HFFc6 (cell line): ENCODE measurements at places on chromosomes 5 and 9.
A peak's percentile ranks its signal among the peaks of the same experiment; 100 is the strongest.

DNA sequence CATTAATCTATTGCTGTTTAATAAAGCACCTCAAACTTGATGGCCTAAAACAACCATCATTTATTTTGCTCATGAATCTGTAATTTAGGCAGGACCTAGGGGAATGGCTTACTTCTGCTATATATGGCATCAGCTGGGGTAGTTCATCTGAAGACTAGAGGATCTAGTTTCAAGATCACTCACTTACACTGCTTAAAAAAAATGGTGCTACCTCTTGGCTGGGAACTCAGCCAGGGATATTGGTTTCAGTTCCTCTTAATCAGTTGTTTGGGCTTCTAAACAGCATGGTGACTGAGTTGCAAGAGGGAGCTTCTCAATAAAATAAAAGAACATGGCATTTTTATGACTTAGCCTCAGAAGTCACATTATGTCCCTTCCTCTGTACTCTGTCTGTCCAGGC, 142.0 kb downstream of the FAM114A2 start:
- no peaks in the 10 kb centered on the region for H3K27me3 ChIP-seq
- peak; percentile 57 for DNase-seq
- H3K4me1 ChIP-seq: peaks cover 51% of the 10 kb centered on the region

GRCh38 chr9:108193026-108193710, 662.6 kb downstream of the ACTL7B start:
- DNase-seq: no peak
- H3K4me3 ChIP-seq: no peak overlapping the region
- H3K27ac ChIP-seq: no peak overlapping the region
- H3K27me3 ChIP-seq: no peaks in the 10 kb centered on the region; the same call in 1 of the 2 replicates

GRCh38 chr5:146641941-146642340, 126.0 kb upstream of the GPR151 start:
- H3K4me1 ChIP-seq: no peaks in the 10 kb centered on the region
- no peak overlapping the region for H3K27ac ChIP-seq
- no peak overlapping the region for H3K4me3 ChIP-seq
- H3K36me3 ChIP-seq: no peaks in the 10 kb centered on the region
- DNase-seq: no peak
- H3K27me3 ChIP-seq: no peaks in the 10 kb centered on the region

DNA sequence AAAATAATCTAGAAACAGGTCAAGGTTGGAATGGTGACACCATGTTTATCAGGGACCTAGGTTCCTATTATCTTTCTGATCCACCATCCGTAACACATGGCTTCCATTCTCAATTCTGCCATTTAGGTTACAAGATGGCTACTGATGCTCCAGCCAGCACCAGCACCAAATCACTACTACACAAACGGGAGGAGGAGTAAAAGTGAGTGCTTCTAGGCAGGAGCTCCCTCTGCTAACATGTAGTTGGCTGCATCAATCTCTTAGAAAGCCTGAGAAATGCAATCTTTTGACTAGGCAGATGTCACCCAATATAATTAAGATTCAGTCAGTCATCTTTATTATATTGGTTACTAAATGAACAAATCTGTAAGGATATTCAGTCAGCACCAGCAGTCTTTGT, 515.9 kb downstream of the RAB3C start:
- peaks cover 2% of the 10 kb centered on the region; the same call in 1 of the 2 replicates for H3K27me3 ChIP-seq
- H3K36me3 ChIP-seq: no peaks in the 10 kb centered on the region
- no peak for DNase-seq
- no peak overlapping the region for H3K4me3 ChIP-seq

- no peak overlapping the region for H3K27ac ChIP-seq
- H3K27me3 ChIP-seq: peaks cover 38% of the 10 kb centered on the region
- no peak for DNase-seq
- no peaks in the 10 kb centered on the region for H3K36me3 ChIP-seq
- peaks cover 5% of the 10 kb centered on the region; the same call in 1 of the 2 replicates for H3K4me1 ChIP-seq
Measured at GRCh38 chr9:27528886-27529315, 713 bp downstream of the MOB3B start.

DNA sequence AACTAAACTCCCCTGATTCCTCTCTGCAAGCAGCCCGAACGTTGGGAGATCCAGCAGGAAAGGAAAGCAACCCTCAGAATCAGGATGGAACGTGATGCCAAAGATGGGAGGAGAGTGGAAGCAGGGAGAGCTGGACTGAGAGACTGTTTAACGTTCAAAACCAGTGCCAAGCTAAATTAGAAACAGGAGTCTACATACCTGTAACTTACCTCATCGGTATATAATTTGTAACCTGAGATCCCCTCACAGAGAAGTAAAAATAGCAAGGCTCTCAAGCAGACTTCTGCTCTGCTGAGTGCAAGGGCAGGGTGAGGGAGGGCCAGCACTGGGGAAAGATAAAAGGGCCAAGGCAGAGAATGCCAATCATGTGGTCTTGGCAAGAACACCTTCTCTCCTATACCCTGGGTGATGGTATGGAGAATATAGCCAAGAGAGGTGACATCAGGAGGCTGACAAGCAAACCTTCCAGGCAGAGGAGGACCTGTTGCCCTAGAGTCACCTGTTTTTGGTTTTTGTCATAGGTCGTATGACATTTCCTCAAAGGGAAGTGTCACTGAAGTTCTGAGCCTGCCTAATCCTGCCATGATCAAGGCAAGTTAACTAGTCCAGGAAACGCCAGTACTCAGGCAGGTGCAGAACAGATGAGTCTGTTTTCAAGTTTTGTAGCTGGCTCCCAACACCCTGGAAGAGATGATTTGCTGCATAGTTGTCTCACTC, 472.0 kb downstream of the NFIB start:
- no peak overlapping the region for H3K27ac ChIP-seq
- no peaks in the 10 kb centered on the region; the same call in none of the 2 replicates for H3K27me3 ChIP-seq
- no peaks in the 10 kb centered on the region for H3K36me3 ChIP-seq
- no peak for DNase-seq

DNA sequence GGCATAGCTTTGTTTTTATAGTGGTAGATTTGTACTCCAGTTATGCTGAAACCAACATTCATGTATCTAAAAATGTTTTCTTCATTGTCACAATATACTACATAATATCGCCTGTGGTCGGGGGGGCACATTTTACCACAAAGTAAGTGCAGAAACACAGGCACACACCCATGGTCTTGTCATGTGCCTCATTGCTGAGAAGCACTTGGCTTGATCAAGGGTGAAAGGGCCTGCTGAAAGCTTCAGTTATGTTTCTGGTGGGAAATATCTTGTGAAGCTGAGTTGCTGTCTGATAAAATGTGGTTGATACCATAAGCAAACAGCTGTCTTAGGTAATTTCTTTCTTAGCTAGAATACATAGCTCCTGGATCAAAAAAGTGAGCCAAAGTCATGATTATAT, 393.1 kb downstream of the MAN2A1 start:
- H3K4me1 ChIP-seq: no peaks in the 10 kb centered on the region
- no peak for DNase-seq
- H3K27me3 ChIP-seq: no peaks in the 10 kb centered on the region
- no peak overlapping the region for H3K27ac ChIP-seq

DNA sequence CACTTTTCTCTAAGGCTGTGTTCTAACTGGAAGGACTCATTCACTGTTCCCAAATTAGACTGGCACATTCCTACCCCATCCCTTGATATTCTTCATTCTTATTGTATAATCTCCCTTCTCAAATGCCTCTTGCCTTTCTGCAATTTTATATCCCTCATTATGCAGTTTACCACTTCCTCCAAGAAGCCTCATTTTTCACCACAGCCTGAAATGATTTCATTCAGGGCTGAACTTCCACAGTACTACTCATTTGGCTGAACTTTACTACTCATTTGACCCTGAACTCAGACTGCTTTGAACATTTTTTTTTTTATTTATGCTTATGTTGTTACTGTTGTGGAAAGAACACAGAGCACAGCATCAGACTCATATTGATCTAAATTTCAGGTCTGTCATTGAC, 32.7 kb downstream of the GRIA1 start:
- peak overlapping the region; percentile 68 for H3K27ac ChIP-seq
- DNase-seq: peak; percentile 52
- peak overlapping the region; percentile 14; the same call in 1 of the 2 replicates for H3K4me3 ChIP-seq
- H3K36me3 ChIP-seq: no peaks in the 10 kb centered on the region
- H3K27me3 ChIP-seq: no peaks in the 10 kb centered on the region; the same call in 1 of the 2 replicates

DNA sequence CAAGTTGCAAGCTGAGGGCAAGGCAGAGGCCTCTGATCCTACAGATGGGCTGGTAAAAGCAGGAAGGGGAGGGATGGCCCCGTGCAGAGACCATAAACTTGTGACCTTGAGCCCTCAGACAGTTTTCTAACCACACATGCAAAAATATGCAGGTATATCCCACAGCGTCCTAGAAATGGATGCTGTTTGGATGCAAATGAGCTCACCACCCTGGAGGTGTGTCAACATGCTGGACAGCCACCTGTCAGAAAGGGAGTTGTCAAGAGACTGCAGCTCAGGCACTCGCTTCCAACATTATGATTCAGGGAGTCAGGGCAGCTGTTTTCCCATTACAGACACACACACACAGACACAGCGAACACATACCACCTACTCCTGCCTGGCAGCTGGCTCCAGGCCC, 97.3 kb upstream of the PANK3 start:
- no peak overlapping the region for H3K4me3 ChIP-seq
- H3K27ac ChIP-seq: no peak overlapping the region
- peaks cover 7% of the 10 kb centered on the region for H3K4me1 ChIP-seq
- no peak for DNase-seq
- H3K36me3 ChIP-seq: no peaks in the 10 kb centered on the region

- H3K4me1 ChIP-seq: peaks cover 5% of the 10 kb centered on the region; the same call in 1 of the 2 replicates
- H3K4me3 ChIP-seq: no peak overlapping the region
- peaks cover 24% of the 10 kb centered on the region for H3K27me3 ChIP-seq
Measured at GRCh38 chr9:561427-561826, 280.1 kb upstream of the DMRT1 start.

DNA sequence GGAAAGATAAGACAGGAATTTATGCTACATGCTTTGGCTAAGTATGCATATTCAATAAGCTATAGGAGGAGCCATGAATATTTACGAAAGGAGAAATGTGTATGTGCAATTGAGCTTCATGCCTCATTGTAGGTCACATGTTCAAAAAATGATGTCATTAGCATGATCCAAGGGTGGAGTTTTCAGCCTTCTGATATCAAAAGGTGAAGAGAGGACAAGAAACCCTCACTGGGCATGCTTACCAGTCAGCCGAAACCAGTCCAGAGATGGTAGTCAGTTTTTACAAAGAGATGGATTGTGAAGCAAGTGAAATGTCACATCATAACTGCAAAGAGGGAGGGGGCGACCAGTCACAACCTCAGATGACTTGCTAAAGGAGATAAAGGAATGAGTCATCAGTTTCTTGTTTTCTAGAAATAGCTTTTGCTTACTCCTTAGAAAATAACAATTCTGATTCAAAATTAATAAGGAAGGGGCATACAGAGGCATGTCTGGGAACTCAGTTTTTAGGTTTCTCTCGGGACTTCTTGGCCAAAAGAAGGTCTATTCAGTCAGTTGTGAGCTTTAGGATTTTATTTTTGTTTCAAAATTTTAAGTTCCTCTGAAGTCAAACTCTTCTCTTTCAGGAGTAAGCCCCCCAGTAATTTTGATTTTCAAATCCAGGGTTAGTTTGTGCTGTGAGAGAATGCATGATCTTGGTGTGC, 1067.8 kb upstream of the EDIL3 start:
- no peaks in the 10 kb centered on the region for H3K4me1 ChIP-seq
- H3K4me3 ChIP-seq: no peak overlapping the region
- no peak overlapping the region for H3K27ac ChIP-seq
- DNase-seq: no peak
- 0 out of 2 replicates have a peak, but pooled peaks cover 1% of the 10 kb centered on the region for H3K27me3 ChIP-seq
- no peaks in the 10 kb centered on the region; the same call in 1 of the 2 replicates for H3K36me3 ChIP-seq
